ENCODE measurements at places on chromosomes 13 and 19.
A peak's percentile ranks its signal among the peaks of the same experiment; 100 is the strongest.

- DNase-seq, result no peak
These were observed 277.3 kb downstream of the ATP8A2 start for GRCh38 chr13:25649001-25649633.

DNA sequence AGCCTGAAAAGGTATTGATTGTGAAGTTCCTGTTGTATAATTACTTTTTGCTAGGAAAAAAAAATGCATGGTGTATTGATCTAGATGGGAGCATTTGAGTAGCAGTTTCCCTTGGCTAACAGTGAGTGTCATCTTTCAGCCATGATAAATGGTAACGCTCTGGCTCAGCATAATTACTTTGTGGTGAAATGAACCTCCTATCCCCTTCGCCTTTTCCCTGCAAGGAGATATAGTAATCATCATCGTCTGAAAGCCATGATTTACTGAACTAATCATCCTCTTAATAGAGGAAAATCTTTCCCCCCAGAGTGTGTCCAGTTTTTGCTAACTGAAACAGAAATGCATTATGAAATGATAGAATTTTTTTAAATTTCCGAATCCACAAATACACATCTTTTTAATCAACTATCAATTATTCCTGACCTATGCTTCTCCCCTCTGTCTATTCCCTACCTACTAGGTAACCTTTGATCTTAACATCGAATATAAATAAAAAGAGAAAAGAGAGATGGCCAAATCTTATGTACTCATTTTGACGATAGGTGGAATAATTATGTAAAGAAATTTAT lies 88.7 kb downstream of the MAB21L1 start:
- DNase-seq, result no peak

DNA sequence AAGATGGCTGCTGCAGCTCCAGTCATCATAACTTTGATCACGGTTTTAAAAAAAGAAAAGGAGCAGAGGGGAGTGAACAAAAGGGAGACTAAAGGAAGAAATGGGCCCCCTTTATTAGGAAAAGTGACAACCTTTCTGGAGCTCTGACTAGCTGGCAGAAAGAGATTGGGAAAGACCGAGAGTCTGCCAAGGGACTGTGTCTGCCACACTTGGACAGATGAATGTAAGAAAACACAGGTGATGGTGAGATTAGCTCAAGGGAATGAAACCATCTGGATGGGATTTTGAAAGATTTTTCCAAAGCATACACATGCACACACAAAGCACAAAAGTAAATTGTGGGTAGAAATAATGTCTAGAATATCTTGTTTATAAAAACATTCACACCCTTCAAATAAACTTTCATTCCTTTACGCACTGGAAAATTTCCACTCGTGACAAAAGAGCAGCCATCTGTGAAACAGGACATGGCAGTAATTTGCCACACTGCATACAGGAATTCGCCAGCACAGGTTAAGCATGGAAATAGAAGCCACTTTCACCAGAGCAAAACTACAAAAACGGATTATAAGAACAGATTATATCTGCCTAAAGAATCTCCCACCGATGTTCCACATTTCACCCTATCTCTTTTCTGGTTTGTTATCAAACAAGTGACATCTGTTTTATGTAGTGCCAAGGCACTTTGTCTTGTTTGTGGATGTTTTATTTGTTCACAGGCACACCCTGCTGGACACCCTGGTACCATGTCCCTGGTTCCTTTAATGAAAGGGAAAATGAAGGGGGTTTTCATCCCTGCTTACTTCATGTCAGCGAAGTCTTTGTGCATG lies 819.5 kb downstream of the DIAPH3 start:
- DNase-seq, result no peak

DNA sequence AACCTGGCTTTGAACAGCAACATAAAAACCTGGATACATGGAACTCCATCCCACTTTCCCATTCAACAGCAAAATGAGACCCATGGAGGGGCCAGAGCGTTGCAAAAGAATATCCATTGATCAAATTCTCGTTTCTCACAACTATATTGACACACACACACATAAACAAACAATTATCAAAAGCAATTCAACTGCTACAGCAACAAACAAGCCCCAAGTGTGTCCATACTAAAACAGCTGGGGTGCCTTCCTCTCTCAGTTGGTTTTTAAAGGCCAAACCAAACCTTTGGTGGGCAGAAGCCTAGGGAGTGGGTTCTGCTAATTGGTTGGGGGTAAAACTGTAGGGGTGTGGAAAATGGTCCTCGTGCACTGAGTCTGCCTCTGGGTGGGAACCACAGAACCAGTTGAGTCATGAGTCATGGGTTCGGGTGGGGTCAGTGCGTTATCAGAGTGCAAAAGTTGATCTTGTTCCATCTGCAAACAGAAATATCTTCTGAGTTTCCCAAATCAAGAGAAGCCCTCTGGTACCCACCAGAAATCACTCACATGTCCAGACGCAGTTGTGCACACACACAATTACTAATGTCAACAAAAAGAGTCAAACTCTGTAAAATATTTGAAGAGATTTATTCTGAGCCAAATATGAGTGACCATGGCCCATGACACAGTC lies 18.5 kb downstream of the GPR42 start:
- DNase-seq, result no peak

DNA sequence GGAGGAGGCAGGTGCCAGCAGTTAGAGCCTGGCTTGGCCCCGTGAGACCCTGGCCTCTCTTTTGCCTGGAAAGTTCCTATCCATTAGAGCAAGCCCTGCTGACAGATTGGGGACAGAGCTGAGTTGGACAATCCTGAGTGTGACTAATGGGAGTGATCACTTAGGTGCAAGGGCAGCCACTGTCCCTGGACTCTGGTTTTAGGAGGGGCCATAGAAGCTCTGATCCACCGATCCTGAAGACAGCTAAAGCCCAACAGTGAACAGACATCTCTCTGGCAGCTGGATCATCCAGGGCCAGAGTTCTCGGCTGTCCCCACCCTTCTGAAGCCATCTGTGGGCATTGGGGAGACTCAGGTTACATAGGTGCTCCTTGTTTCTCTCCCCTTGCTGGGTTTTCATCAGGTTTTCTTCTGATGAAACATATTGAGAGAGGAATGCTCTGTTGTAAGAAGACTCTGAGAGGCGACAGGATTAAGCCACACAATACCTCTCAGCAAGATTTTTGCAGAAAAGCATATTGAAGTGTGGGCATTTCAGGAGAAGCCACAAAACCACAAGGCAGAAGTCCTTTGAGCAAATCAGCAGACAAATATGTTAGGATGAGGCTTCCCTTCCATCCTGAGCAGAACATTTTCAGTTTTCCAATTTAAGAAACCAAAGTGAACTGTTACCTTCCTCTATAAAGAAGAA lies 288.0 kb upstream of the MAB21L1 start:
- DNase-seq, result no peak

- no peak for DNase-seq
These were observed 116.3 kb downstream of the FOXO1 start for GRCh38 chr13:40550130-40550529.

- DNase-seq, result no peak
These were observed 24.8 kb downstream of the SIAH3 start for GRCh38 chr13:45826731-45827130.

DNA sequence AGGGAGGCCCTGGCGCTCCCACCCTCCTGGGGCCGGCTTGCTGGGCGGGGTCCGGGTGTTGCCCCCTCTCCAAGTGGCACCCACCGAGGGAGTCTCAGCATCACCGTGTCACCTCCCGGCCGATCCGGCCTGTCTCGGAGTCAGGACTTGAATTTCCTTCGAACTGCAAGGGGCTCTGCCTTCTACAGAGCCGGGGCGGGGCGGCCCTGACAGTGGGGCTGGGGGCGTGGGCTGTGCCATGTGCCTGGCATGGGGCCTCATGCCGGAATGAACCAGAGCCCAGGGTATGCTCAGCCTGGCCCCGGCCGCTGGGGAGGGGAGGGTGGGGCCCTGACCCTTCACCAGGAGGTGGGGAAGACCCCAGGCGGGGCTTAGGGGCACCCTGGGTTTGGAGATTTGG lies 47.0 kb upstream of the TCF3 start:
- DNase-seq, result no peak

- DNase-seq, result peak; percentile 87
These were observed 57.1 kb downstream of the ALOX5AP start for GRCh38 chr13:30792285-30793000.

- no peak for DNase-seq
These were observed 864.3 kb downstream of the SLITRK6 start for GRCh38 chr13:84934911-84935310.

GRCh38 chr19:2331601-2332246 lies 3.2 kb downstream of the SPPL2B start:
- DNase-seq, result no peak

GRCh38 chr13:51643882-51644281 lies 59.6 kb downstream of the WDFY2 start:
- DNase-seq, result no peak

DNA sequence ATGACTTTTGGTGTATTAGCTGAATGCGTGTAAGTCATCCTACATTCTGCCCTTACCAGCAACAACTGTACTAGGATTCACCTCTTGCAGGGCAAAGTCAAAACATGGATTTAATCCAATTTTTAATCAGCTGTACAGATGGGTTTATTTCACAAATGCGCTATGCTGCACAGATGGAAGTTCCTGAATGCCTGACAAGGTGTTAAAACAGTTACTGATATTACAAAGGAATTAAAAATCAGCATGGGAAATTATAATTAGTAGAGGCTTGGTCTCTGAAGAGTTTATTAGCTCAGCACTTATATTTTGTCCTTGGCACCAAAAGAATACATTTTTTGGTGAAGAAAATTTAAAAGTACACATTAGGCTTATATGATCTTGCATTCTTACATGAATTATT lies 448.9 kb downstream of the PCDH9 start:
- DNase-seq, result no peak

DNA sequence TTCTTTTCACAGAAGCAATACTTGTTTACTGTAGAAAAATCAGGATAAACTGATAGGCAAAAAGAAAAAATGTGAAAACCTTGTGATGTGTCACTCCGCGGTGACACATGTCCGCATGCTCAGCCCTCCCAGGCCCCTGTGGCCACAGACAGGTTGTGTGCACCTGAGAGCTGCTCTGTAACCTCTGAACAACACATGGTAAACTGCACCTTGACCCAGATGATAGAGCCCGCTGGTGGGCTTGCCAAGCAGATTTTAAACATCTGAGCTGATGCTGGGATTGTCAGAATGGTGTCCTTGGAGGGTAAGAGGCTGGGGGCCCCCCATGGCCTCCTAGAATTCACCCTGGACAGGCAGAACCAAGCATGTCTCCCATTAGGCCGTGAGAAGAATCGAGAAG lies 33.8 kb downstream of the DHRS12 start:
- DNase-seq, result no peak

- DNase-seq, result no peak
These were observed 10.3 kb upstream of the BICRA start for GRCh38 chr19:47598407-47599349.

- DNase-seq, result no peak
These were observed 8.4 kb downstream of the ARL11 start for GRCh38 chr13:49636705-49637104.

GRCh38 chr13:98576200-98576945 lies 534 bp downstream of the STK24 start:
- peak; percentile 27 for DNase-seq

DNA sequence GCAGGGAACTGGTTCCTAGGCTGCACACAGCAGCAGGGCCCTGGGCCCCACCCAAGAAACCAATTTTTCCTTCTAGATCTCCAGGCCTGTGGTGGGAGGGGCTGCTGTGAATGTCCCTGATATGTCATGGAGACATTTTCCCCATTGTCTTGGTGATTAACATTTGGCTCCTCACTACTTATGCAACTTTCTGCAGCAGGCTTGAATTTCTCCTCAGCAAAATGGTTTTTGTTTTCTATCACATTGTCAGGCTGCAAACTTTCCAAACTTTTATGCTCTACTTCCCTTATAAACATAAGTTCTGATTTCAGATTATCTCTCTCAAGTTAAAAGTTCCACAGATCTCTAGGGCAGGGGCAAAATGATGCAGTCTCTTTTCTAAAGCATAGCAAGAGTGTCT lies 310.2 kb upstream of the PCDH20 start:
- DNase-seq, result no peak

GRCh38 chr13:31207661-31208552 lies 8.1 kb downstream of the B3GLCT start:
- no peak for DNase-seq
